ENCODE measurements at places on chromosomes 5 and 9.

DNA sequence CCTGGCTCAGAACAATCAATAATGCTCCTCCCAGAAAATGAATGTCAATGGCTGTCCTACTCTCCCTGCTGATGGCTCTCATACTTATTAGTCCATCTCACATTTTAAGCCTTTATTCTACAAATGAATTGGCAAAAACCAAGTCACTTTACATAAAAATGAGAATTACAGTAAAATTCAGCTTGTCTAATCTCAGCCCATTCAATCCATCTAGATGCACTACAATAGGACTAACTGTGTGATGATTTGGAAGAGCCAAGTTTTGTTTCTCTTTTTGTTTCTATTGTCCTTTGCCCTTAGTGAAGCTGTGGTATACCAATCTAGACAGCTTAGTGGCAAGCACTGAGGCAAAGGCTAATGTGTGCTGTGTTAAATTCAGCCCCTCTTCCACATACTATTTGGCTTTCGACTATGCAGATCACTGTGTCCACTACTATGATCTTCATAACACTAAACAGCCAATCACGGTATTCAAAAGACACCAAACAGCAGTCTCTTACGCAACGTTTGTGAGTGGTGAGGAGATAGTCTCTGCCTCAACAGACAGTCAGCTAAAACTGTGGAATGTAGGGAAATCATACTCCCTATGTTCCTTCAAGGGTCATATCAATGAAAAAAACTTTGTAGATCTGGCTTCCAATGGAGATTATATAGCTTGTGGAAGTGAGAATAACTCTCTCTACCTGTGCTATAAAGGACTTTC lies 140.8 kb upstream of the ZNF462 start:
- DNase-seq, result no peak

GRCh38 chr5:16690243-16690852 lies 73.6 kb upstream of the RETREG1 start:
- no peak for DNase-seq

DNA sequence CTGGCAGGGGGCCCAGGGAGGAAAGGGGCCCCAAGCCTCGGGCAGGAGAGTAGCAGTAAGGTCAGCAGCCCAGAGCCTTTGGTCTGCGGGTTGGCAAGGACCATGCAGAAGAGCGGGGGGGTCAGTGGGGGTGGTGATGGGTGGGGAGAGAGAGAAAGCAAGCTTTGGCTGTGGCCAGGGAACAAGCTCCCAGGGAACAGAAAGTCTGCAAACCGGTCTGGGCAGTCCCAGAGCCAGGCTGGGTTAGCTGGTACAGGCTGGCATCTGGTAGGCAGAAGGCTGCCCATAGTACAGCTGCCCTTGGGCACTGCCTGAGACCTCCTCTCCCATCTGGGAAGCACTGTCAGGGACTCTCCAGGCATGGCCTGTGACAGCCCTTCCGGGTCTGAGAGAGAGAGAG lies 10.5 kb upstream of the EPB41L4B start:
- no peak for DNase-seq

DNA sequence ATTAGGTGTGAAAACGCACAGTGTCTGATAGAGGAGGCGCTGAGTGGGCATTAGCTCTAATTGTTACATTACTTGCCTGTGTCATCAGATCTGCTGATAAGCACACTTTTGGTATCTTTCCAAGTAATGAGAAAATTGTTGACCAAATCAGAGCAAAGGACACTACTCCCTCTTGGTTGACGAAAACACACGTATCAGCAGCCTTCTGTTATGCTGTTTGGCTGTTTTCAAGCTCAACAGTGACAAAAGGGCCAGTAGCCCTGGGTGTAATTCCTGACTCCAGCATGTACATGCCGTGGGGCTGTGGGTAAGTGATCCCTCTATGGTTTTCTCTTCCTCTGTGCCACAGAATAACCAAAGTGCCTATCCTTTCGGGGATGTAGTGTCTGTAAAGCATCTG lies 151.4 kb downstream of the AUH start:
- no peak for DNase-seq

DNA sequence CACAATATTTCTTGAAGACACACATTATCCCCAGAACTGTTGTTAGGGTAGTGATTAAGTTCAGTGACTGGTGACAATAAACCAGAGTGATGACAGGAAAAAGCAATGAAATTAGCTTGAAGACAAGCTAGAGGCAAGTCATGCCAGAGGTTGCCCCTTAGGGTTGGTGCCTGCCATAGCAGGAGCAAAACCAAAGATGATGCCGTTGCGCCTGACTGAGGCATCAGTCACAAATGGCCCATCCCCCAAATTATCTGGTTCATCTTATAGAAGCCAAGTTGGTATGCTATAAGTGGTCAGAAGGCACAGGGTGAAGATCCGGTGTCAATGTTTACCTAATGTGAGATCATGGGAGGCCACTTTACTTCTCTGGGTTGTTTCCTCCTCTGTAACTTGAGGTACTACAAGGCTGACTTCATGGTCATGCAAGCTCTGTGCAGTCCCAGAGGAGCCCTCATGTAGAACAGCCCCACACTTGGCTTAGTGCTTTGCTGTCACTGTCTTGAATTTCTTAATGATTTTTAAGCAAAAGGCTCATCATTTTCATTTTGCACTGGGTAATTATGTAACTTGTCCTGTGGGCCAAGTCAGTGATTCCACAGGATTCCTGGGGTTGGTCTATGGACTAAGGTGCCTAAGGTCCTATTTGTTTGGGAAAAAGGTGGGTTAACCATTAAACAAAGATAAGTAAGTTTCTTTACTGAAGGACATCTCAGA lies 211.3 kb downstream of the MAN2A1 start:
- DNase-seq, result no peak
